RWPE1 (cell line): ENCODE measurements at places on chromosomes 3 and 15.
A peak's percentile ranks its signal among the peaks of the same experiment; 100 is the strongest.

DNA sequence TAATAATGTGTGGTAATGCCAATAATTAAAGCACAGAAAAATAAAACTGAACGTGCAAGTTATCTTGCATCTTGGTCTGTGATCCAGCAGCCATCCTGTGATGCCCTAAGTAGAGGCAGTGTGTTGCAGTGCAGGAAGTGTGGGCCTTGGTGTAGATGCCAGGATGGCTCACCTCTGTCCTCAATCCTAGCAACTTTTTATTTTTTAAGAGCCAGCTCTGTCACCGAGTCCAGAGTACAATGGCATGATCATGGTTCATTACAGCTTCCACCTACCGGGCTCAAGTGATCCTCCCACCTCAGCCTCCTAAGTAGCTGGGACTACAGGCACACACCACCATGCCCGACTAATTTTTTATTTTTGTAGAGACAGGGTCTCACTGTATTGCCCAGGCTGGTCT, 7.6 kb downstream of the BAHD1 start:
- DNase-seq, result no peak

DNA sequence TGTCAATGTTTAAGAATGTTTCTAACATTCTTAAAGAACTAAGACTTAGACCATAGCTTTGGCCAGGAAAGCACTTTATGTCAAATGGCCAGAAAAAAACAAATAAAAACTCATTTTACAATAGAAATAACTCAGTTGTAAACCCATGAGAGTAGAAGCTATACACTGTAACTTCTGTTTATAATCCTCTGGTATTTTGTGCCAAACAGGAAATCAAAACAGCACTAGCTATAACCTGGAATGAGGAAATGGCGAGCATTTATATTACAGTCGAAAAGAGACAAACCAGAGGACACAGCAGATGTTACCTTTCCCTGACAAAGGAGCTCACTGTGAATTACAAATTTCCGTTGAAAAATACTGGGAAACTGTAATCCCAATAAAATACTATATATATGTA, 10.3 kb downstream of the GK5 start:
- DNase-seq, result no peak

GRCh38 chr3:52534281-52535183, 875 bp upstream of the NT5DC2 start:
- no peak for DNase-seq

DNA sequence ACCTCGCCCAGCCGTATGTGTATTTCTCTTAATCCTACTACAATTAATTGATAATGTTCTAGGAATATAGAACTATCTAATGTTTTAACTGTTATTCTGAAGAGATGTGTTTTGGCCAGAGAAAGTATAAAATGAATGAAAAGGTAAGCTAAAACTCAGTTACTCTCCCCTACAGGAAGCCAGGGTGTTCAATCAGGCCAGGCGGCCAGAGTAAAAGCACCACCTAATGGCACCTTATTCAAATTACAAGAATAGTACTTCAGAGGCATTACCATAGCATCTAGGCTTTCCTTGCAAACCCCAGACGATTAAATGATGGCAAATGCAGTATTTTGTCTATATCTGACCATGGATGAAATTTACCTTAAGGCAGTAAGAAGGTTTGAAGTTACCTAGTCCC, 10.4 kb downstream of the SLC12A8 start:
- DNase-seq, result no peak

DNA sequence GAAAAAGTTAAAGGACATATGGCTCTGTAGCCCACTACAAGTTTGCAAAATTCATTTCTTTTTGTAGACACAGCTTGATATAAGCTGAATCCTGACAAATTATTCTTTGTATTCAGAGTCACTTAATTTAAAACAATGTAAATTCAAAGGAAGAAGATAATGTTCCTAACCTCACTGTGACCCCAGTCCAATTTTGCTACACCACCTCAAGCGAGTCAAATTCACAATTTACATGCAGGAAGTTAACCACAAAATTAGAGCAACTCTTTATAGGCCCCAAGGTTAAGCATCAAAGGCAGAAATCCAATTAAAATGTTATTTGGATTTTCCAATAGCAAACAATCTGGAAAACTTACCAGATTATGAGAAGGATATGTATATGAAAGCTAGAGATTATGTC, 119.5 kb upstream of the CNTN6 start:
- DNase-seq, result no peak

DNA sequence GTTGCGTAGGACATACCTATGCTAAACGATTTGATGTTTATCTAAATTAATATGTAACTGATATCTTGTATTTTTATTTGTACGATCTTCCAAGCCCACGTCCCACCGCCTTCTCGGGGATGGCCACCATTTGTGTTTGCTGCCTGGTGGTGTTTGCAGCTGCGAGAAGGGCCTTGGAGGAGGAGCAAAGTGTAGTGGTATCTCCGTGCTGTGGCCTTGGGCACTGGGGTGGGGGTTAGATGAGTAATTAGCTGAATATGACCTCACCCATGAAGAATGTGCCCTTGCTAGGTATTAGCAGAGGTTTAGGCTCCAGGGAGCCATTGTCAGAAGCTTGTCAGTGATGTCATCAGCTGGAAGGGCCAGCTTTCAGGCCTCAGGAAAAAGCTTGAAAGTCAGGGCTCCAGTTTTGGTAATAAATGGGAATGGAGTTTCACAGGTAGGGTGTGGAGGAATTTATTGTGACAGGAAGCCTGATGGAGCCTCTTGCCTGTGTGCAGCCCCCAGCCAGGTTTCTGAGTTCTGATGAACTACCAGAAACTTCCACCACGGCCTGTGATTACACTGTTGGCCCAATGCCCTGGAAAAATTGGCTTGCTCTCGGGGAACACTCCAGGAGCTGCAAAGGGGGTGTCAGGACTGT, 41.0 kb downstream of the FLNB start:
- peak; percentile 94 for DNase-seq

- no peak for DNase-seq
These were observed 32.9 kb downstream of the PLCH1 start for GRCh38 chr3:155712008-155712407.

- DNase-seq, result no peak
These were observed 1006.6 kb downstream of the NAALADL2 start for GRCh38 chr3:175865724-175866123.

GRCh38 chr3:52406791-52407510, 38.0 kb downstream of the SEMA3G start:
- DNase-seq, result no peak

- DNase-seq, result no peak
These were observed 25.2 kb downstream of the CCNL1 start for GRCh38 chr3:157134620-157135191.

DNA sequence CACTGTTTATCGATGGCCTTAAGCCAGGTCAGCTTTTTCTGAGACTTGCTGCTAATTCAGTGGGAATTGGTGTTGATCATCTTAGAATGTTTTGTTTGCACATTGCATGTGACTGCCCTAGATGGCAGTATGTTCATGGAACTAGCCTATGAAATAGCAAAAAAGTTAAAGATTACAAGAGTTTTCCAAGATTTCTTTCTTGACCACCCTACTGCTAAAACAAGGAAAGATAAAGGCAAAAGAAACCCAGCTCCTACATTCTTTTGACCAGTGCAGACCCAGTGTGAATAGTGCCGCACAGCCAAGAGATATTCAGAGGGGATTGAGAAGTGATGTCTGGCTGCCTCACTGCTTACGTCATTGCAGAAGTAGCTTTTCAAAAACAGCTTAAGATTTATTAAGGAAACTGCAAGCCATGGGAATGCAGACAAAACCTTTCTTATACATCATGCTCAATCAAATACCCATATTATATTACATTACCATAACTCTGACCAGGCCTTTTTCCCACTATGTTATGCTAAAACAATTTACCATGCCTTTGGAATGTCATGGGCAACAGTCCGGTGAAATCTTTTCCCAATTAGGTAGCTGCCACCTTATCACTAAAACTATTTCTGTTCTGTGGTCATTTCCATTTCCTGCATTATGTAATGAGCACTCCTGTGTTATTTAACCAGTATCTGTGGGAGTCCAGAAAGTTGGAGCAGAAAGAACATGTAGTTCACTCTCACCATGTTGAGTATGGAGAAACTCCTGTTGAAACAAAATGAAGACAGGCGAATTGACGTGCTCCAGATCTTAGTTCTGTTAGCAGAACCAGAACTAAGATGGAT, 6.0 kb downstream of the PHLDB2 start:
- DNase-seq, result no peak

DNA sequence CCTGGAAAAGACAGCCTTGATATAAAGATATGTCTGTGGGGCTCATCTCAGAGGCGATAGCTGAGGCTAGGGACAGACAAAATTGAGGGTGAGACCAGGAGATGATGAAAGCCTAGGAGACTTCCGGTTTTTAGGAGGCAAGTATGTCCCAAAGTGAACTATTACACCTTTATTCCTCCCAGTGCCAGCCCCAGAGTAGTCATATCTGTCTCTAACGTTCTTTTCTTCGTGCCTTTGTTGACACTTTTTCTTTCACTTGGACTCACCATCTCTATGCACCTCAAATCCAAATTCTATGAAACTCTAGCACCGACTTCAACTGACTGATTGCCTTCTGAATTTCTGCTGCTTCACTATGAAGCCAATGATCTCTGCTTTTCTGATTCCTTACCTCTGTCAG, 93.8 kb upstream of the RASGRP1 start:
- no peak for DNase-seq

GRCh38 chr3:15647611-15648167, 46.1 kb downstream of the BTD start:
- DNase-seq, result no peak

- DNase-seq, result no peak
These were observed 238.8 kb downstream of the RPLP1 start for GRCh38 chr15:69691307-69692015.

GRCh38 chr3:46127503-46127902, 80.6 kb downstream of the CCR1 start:
- DNase-seq, result peak; percentile 50

DNA sequence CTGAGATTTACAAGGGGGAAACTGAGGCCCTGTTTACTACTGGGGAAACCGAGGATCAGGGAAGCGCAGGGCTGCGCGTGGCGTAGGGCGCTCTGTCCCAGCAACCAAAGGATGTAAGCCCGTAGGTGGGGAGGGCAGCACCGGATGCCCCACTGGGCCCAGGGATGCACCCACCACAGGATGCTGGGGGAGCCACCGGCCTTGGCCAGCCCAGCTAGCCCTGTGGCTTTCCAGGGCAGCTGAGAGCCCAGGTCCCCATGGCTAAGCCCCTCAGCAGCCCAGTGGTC, 33.4 kb downstream of the RPN1 start:
- DNase-seq, result no peak

- no peak for DNase-seq
These were observed 166.6 kb downstream of the SATB1 start for GRCh38 chr3:18258492-18258891.

DNA sequence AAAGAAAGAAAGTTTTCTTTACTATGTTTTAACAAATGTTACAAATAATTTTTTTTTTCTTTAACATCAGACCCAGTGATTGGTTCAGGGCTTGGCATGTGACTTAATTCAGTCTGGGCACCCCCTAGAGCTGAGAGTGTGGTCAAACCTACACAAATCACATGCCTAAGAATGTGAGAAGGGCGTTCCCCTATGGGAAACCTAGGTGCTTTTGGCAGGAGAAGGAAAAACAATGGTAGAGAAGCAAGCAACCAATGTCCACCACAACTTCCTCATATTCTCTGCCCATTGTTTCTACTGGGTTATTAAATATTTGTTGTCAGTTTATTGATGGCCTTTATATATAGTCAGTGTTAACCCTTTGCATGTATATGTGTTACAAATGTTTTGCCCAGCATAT, 21.4 kb upstream of the PIAS1 start:
- no peak for DNase-seq

- no peak for DNase-seq
These were observed 111.2 kb upstream of the STT3B start for GRCh38 chr3:31421314-31422048.

GRCh38 chr15:52765785-52766184, 24.4 kb downstream of the ONECUT1 start:
- no peak for DNase-seq

- DNase-seq, result no peak
These were observed 37.6 kb downstream of the ZNF148 start for GRCh38 chr3:125337506-125337905.

- no peak for DNase-seq
These were observed 127.4 kb downstream of the WDR76 start for GRCh38 chr15:43954181-43954621.

DNA sequence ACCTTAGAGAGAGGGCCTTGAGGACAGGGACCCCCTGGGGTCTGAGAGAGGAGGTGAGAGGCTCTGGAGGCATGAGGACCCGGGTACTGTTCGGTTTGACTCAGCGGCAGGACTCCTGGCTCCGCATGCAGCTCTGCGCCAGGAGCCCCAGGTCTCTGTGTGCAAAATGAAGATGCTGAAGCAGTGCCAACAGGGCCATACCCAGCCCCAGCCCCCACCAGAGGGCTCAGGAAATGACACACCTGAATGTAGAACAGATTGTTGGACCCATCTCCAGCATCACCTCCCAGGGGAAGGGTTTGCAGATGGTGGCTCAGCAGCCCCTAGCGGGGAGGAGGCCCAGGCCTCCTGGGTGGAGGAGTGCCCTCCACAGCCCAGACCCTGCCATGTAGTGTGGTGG, 30.2 kb downstream of the EPHB3 start:
- DNase-seq, result no peak

DNA sequence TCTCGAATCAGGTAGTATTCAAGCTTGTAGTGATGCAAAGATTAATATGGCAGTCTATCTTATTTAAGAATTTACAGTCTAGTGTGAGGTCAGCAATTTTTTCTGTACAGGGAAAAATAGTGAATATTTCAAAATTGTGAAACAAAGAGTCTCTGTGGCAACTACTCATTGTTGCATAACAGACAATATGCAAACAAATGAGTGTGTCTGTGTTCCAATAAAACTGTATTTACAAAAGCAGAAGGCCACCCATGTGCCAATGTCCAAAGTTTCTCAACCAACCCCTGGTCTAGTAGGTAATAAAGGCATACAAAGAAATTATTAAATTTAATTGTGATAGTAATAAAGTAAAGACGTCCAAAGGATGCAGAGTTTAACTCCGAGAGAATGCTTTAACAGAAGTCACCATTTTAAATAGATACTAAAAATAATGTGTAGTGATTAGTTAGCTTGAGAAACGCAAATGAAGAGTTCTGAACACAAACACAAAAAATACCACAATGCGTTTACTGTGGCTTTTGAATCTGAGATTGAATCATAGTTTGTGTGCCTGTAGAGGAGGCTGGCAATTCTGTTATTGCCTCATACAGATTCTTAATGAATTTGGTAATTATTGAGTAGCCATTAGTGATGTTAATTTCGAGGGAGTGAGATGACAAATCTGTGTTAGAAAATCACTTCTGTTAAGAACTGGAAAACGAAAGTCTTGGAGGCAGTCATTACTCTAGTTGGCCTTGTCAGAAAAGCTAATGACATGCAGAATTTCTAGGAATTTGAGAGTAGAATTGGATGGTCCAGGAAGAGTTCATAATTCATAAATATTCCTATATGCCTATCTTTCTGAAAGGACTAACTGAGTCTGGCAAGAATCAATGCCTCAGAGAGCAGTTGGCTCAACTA, 48.7 kb downstream of the CADM2 start:
- DNase-seq, result no peak

GRCh38 chr3:61358364-61358763, 107.1 kb upstream of the FHIT start:
- DNase-seq, result no peak
